ENCODE measurements at places on chromosomes 6 and 20.
A peak's percentile ranks its signal among the peaks of the same experiment; 100 is the strongest.

DNA sequence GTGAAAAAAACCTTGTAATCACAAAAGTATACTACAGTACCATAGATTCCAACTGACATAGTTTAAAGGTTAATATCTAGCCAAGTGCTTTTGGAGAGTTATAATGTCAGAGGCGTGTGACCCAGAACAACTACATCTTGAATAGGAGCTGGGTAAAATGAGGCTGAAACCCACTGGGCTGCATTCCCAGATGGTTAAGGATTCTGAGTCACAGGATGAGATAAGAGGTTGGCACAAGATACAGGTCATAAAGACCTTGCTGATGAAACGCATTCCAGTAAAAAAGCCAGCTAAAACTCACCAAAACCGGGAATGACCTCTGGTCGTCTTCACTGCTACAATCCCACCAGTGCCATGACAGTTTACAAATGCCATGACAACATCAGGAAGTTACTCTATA lies 22.4 kb upstream of the KIAA0408 start:
- peak; percentile 71 for DNase-seq

GRCh38 chr6:145214570-145214969 lies 520.8 kb downstream of the EPM2A start:
- peak; percentile 32 for DNase-seq

DNA sequence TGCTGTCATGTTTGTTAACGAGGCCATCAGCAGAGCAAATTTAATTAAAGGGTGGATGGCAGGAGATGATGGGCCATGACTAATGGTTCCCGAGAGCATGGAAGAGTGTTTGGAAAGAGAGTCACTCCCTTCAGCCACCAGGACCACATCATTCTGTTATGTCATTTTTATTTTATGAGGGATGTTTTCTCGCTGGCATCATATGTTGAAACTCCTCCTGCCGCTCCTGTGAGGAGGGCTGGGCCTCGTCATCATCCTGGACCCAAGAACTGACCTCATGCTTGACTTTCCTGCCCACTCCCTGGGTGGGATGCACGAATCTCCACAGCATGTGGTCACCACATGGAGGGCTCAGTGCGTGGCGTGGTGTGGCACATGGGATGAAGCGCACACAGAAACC lies 86.4 kb upstream of the FRMD1 start:
- DNase-seq: no peak

GRCh38 chr20:16007962-16008361 lies 565.3 kb downstream of the KIF16B start:
- DNase-seq: no peak

DNA sequence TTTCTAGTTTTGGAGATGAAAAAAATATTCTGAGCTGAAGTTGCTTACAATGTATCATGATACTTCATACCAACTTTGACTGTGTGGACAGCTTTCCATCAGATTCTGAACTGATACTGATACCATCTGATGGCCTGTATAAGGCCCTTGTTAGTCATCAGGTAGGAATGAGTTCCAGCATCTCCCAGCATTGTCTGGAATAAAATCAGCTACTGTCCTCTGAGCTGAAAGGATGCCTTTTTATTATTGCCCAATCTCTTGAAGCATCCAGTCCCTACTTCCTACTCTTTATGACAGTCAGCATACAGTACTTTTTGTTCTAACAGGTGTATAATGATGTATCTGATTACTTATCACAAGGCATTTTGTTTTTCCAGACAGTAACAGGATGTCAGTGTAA lies 70.6 kb upstream of the EYA4 start:
- no peak for DNase-seq

GRCh38 chr6:136647363-136647852 lies 97.2 kb upstream of the MAP7 start:
- no peak for DNase-seq

- no peak for DNase-seq
Measured at GRCh38 chr20:13851279-13851678, 66.5 kb downstream of the NDUFAF5 start.

DNA sequence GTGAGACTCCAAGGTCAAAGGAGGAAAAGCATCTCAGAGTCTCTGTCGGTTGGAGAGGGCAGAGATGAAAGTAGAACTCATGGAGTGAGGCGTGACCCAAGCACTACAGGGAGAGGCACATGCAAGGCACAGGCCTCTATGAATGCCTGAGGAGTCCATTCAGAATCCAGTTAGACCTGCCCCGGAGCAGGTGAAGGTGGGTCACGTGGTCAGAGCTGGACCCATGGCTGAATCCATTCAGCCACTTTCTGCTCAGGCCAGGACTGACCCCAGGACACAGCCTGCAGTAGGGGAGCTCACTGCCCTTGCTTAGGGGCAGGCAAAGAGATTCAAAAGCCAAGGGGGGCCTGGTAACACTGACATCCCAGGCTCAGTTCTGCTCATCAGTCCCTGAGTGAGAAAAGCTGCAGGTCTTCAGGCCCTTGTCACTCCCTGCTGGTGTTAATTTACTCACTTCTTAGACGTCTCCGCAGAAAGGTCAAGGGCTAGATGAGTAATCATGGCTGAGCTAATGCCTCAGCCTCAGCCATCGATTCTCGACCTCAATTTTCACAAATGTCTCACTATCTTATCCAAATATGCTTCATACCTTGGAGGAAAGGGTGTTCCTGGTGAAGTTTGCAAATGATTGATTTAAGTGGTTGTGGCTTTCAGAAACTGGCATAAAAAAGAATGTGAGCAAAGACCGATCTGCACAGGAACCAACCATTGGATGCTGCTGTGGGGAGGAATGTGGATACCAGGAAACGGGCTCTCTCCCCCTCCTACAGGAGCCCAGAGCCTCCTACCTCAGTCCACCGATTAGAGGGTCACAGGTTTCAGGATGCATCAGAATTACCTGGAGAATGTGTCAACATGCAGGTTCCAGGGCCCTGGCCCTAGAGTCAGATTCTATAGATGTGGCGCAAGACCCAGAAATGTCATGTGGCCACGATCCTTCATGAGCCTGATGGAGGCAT lies 584.4 kb downstream of the PTPRT start:
- no peak for DNase-seq

DNA sequence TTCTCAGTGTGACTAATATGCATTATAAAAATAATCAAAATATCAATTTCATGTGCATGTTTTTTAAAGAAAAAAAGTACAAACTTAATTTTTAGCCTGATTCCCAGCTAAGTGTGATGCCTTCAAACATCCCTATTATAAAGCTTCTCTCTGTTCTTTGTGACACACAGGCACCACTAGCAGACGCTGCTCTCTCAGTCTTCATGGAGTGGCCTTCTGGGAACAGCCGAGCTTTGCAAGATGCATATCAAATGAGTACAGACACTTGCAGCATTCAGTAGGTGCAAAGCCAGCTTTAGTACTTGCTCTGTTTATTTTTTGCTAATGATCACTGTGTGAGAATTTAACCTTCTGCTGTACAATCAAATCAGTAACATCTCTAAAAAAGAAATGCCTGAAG lies 340.0 kb downstream of the ADGRB3 start:
- no peak for DNase-seq

DNA sequence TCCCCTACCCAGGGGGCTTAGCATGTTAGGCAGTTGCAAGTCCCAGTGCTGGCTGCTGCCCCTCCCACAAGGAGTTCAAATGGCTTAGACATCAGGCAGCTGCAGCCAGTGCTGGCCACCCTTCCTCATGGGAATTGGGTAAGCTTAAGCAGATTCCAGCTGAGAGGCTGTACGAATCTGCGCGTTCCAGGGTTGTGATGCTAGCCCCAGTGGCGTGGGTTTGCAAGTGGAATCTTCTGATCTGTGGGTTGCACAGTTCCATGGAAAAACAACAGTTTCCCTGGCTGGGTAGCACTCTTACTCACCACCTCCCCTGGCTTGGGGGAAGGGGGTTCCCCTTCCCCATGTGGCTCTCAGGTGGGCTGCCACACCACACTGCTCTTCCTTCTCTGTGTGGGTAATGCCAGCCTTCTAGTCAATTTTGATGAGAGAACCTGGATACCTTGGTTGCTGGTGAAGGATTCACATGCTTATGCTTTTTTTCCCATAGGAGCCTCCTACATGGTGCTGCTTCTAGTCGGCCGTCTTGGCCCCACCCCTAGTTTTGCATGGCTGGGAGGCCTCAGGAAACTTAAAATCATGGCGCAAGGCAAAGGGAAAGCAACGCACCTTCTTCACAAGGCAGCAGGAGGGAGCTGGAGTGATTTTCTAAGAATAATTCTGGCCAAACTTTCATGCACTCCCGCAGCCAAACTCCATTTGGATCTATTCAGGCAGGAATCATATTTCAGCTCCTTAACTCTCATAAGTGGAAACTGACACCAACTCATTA lies 13.0 kb downstream of the DYNLT2 start:
- no peak for DNase-seq

DNA sequence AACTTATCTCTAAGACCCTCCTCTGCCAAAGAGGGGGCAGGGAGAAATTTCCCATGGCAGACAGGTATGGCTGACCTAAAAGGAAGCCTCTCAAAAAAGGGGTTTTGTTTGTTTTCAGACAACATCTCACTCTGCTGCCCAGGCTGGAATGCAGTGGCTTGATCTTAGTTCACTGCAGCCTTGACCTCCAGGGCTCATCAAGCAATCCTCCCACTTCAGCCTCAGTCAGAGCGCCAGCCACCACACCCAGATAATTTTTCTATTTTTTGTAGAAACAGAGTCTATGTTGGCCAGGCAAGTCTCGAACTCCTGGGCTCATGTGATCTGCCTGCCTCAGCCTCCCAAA lies 3.8 kb downstream of the EZR start:
- no peak for DNase-seq

- no peak for DNase-seq
Measured at GRCh38 chr6:111220383-111221031, 133.2 kb downstream of the SLC16A10 start.

DNA sequence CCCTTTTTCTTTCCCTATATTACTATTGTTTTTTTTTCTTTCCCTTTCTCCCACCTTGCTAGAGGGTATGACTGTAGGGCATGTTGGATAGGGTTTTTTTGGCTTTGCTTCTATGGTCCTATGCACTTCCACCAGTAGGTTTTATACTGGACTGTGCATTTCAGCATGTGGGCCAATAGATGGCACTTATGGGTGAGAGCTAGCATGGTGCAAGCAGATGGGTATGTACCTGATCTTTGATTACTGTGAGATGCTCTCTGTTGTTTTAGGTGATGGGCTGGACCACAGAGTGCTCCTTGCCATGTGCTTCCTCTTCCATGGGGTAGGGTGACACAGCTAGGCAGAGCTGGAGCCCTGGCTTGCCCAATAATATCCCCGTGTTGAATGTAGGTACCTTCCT lies 128.5 kb upstream of the CHD6 start:
- DNase-seq: no peak

DNA sequence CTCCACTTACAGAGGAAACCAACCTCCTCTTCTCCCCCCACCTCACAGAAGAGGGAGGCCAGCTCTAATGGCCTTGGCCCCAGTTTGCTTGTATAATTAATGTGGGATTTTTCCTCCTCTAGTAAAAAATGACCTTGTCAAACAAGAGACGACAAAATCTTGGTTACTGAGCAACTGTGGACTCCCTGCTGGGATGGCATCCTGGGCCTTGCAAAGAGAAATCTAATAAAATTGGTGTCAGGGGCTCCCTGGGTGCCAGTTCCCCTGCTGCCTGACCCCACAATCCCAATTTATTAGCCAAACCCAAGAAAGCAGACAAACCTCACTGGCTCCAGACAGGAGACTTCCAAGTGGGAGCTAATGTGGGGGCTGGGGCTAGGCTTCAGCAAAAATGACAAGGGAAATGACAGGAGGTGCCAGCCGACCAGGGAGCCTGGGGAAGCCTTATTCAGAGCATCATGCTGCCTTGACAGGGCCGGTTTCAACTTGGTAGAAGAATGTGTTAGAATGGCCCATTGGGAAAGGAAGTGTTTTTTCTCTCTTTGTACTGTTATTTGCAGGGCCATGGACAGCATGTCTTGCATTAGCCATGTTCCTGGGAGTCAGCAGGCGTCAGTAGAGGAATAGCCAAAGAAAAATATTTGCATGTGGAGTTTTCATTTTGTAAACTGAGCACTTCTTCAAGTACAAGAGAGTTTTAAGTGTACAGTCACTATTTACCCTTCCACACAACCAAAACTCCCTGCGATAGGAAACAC lies 816.9 kb downstream of the DHX35 start:
- DNase-seq: no peak

- no peak for DNase-seq
Measured at GRCh38 chr6:39053016-39053624, 4.5 kb downstream of the GLP1R start.

DNA sequence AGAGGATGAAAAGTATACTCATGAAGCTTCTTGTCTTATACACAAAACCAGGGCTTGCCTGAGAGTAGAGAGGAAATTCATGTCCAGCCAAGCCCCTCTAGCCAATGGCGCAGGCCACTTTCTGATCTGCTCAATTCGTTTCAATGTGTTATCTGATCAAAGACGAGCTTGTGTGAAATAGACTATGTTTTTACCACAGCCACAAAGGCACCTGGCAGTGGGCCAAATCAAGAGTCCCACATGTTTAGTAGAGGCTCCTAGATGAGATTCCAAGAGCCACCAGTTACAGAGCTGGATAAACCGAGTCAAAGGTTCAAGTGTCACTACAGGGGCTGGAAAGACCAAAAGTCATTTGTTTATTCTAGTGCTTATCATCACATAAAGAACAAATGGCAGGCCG lies 34.9 kb downstream of the GPLD1 start:
- no peak for DNase-seq

- DNase-seq: no peak
Measured at GRCh38 chr6:5634525-5634924, 372.2 kb downstream of the NRN1 start.

DNA sequence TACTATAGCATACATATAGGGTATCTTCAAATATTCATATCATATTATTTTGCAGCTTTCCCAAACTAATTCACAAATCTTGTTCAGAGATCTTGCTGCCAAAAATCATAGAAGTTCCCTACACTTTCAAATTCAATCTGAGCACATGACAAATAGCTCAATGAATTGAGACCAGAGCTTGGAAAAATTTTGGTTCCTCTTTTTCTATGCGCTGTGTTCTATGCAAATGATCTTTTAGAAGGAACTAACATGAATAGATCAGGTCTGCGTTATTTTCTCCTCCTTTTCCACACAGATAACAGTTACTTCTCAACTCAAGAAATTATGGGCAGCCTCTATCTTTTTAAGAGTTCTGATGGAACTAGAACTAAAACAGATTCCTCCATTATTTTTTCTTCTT lies 316.3 kb downstream of the ARHGAP18 start:
- DNase-seq: no peak

GRCh38 chr6:36349240-36349639 lies 12.6 kb upstream of the BNIP5 start:
- no peak for DNase-seq

GRCh38 chr20:52748990-52749389 lies 223.2 kb upstream of the TSHZ2 start:
- DNase-seq: no peak
